ENCODE measurements at places on chromosomes 2 and 18.

DNA sequence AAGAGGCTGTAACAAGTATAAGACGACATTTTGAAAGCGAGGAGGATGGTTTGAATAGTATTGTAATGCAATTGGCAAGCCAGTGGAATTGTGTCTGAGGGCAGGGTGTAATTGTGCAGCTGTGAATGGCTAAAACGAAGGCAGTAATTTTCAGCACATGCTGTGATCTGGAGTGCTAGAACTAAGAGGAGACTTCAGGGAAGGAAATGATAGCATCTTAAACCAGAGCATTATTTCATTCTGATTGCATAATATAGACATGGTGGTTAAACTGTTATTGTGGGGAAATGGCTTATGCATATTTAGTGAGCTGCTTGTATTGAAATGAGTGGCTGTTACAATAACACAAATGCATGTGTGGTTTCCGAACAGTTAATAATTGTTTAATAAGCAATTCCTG is 36.3 kb downstream of the THSD7B start:
- DNase-seq = no peak

DNA sequence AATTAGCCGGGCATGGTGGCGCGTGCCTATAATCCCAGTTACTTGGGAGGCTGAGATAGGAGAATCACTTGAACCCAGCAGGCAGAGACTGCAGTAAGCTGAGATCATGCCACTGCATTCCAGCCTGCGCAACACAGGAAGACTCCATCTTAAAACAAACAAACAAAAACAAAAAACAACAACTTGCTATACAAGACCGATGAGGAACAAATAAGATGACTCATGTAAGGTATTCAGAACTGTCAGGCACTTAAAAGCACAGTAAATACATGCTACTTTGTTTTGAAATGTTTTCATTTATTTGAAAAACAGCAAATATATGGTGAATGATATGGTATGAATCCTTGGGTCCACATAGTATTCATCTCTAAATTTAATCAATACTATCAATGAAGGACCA is 66.7 kb downstream of the TRIP12 start:
- no peak for DNase-seq

- DNase-seq = no peak
These were observed 28.3 kb downstream of the CYBRD1 start for GRCh38 chr2:171550613-171551012.

DNA sequence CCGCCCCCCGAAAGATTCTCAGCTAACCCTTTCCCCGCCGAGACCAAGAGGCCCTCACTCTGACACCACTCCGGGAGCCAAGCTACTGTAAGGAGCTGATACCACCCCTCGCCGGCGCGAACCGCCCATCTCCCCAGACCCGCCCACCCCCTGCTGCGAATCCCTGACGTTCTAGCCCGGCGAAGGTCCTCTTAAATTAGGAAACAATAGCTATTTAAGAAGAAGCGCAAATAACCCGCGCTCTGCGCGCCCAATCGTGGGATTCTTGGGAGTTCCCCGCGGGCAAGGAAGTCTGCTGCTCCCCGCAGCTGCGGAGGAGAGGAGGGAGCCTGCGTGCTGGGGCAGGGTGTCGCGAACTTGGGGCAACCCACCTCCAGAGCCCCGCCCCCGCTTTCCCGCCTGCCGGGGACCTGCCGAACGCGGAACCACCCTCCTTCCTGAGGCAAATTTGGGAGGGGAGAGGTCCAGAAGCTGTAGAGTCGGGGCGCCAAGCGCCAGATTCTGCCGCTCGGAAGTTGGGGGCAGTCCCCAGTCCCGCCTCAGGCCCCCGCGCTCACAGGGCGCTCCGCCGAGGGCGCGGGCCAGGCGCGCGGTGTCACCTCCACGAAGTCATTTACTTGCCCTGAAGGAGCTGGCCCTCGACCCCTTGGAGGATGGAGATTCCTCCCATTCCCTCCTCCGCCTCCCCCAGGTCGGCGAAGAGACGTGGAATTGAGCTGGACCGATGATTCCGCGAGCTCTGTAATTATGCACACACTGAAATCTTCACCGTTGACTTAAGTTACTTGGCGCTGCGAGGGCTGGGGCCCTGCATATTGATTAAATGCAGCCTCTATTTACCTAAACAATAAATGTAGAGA is 8.4 kb upstream of the SP9 start:
- DNase-seq = no peak

- DNase-seq = no peak
These were observed 51.3 kb upstream of the SLC14A1 start for GRCh38 chr18:45672637-45673036.

DNA sequence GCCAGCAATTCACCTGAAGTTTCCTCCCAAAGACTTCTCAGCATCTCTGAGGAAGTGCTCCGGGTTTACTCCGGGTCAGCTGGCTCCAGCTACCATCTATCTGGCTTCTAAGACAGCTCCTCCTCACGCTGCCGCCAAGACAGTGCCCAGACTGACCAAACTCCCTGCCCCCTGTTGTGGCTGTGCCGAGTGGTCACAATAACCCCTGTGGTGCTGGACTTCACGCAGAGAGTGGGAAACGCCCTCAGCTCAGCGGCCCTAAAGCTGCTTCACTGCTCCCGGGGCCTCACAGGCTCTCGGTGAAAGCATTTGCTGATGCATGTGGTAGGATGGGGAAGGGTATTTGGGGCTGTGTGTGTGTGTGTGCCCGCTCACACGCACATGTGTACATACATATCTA is 154.8 kb upstream of the ZNF236 start:
- no peak for DNase-seq

- DNase-seq = no peak
These were observed 4.7 kb downstream of the CD302 start for GRCh38 chr2:159793326-159793725.

DNA sequence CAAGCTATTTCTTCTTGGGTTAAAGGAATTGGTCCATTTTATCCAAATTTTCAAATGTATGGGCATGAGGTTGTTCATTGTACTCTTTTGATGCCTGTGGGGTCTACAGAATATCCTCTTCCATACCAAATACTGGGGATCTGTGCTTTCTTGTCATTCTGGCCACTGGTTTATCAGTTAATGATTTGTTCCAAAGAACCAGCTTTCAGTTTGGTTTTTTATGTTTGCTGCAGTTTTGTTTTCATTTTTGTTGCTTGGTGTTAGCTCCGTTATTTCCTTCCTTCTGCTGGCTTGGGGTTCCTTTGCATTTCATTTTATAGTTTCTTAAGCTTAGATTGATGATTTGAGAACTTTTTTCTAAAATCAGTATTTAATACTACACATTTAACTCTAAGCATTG is 45.5 kb downstream of the SLC66A2 start:
- no peak for DNase-seq

DNA sequence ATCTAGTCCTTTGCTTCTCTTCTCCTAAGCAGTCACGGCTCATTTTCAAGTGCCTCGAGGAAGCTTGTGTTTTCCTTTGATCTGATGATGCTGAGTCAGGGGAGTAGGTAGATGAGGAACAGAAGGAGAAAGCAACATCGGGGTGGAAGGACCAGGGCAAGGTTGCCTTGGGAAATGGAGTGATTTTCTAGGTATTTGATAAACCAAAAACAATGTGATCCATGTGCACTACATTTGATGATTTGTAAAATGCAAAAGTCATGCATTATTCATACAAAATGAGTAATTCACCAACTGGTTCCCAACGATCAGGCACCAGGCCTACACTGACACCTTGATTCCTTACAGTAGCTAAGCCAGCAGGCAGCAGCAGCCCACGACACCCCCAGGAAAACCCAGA is 205.3 kb downstream of the ANAPC1 start:
- no peak for DNase-seq

- DNase-seq = no peak
These were observed 1104.0 kb upstream of the PIK3C3 start for GRCh38 chr18:40851014-40851429.

DNA sequence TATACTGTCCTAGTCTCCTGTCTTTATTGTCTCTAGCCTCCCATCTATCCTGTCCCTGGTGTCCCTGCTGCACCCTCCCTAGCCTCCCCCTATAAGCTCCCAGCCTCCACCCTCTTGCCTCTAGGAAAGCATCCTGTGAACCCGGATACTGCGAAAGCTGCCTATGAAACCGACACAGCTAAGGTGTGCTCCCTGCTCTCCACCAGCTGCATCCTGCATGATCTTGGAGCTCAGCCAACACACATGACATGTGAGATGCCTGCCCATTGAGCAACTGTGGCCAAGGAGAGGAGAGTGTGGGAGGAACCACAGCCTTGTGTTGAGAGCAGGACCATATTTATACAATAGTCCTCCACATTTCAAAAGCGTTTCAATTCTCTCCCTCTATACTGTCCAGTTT is 187.1 kb downstream of the ZBTB7C start:
- DNase-seq = peak; percentile 45

- DNase-seq = no peak
These were observed 71.4 kb upstream of the OTOS start for GRCh38 chr2:240211598-240212424.

- DNase-seq = no peak
These were observed 156.6 kb downstream of the ESCO1 start for GRCh38 chr18:21443776-21444464.

- DNase-seq = no peak
These were observed 69.3 kb downstream of the SOWAHC start for GRCh38 chr2:109683452-109683851.

GRCh38 chr18:77210249-77210648 is 39.4 kb upstream of the GALR1 start:
- DNase-seq = no peak

DNA sequence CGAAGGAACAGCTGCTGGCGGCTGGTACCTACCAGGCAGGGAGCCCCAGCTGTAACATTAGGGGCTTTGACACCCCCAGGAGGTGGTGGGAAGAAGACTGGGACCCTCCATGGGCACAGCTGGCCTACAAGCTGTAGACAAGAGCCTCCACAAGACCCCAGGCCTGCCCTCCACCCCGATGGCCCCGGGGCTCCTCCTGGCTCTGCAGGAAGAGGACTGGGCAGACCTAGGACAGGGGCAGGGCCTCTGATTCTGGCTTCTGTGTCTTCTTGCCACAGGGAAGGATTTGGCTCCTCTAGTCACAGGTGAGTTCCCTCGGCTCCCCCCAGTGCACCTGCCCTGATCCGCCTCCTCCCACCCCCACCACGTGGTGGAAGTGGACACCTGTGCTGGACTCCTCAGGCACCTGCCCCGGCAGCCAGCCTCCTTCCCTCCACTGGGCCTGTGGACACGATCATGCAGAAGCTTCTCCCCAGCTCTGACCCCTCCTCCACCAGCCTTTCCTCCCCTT is 53.4 kb upstream of the ODC1 start:
- no peak for DNase-seq

DNA sequence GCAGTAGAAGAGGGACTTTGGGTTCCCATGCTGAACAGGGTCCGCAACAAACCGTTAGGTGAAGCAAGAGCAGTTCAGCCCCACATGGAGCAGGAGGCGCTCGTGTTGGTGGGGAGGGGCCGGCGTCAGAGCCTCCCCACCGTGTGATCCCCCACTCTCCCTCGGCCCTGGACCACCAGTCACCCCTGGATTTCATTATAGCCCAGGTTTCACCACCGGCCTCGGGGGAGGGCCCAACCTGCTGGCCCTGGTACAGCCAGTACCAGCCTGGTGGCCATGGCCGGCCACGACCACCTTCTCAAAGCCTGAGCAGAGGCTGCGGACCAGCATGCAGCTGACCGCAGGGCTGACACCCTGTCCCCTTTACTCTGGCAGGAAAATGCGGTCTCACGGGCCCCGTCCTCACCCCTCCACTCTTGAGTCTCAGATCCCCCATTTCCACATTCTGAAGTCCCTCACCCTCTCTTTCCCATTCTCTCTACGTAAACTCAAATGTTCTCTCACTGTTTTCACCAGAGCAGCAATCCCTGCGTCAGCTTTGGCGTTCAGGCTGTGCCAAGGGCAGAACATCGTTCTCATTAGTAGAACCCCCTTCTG is 8.6 kb downstream of the MLPH start:
- no peak for DNase-seq

DNA sequence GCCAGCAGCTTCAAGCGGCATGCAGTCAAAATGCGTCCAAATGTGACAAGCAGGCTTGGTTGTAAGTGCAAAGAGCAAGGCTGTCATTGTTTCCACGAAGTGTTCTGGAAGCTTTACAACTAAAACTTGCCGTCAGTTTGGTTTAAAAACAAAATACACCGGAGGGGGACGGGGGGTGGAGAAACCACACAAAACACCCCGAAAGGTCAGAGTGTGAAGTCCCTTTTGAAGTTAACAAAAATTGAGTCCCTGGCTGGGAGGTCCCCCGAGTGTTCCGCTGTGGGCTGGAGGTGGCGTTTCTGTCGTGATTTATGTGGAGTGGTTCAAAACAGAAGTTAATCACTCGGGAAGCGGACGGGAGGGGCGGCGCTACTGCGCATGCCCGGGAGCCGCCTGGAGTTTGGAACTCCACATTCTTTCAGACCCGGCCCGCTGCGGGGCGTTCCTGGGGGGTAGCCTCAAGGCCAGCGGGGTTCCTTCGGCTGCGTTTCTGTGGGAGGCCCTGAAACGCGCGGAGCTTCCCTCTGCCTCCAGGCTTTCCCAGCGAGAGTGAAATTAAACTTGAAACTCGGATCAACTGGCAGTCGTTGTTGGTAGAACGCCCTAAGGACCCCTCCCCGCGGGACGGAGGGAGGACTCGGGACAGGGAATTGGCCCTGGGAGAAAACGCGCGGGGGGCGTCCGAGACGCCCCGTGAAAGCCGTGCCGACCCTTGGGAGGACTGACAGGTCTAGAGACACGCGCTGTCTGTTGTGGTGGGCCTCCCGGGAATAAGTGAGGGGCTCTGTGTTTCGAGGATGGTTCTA is 1.4 kb downstream of the TGIF1 start:
- DNase-seq = peak; percentile 77

DNA sequence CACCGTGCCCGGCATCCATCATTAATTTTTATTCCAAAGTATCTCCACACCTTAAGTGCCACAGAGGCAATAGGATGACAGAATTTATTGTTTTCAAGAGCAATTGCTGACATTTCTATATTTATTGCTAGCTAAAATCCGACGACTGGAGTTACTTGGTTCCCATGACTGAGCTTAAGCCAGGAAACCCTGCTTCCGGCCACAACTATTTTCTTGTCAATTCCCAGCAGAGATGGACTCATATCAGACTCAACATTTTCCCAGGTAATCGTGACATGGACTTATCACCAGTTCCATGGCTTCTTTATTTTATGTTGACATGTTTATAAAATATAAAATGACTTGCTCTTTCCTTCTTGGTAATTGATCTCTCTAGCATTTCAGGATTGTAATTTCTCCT is 20.6 kb upstream of the DCDC2C start:
- no peak for DNase-seq

GRCh38 chr2:57693177-57693576 is 353.4 kb upstream of the VRK2 start:
- no peak for DNase-seq

- no peak for DNase-seq
These were observed 8.4 kb downstream of the ITM2C start for GRCh38 chr2:230872968-230873660.

Measured in CD4-positive, alpha-beta T cell treated with Interleukin-6 at 100 ng/mL for 8 hours (primary cell).